ENCODE measurements at places on chromosomes 3 and 15.
A peak's percentile ranks its signal among the peaks of the same experiment; 100 is the strongest.

DNA sequence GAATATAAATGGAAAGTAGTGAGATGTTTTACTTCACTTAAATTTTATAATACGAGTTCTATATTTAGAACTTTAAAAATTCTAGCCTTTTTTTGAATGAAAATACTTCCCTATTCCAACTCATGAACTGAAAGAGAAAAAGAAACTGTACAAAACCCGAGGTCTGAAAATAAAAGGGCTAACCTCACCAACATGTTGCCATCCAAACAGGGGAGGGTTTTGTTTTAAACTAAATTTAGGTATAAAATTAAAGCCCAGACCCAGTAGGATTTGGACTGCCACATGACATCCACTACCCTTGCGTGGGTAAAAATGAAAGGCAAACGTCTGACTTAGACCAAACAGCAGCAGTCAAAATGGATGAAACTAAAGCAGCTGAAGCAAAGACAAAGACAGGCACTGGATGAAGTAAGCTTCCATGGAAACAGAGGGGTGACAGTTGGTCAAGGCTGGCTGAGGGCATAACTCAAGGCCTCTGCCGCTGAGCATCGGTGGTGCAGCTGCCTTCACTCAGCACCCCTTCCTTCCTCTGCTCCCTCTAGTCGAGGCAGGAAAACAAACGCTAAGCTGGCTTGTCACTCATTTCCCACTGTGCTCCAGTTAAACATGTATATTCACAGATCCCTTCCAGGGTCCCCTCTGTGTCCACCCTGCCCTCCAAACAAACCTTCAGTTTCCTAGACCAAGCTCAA, 58.1 kb downstream of the TM4SF4 start:
- DNase-seq: no peak

DNA sequence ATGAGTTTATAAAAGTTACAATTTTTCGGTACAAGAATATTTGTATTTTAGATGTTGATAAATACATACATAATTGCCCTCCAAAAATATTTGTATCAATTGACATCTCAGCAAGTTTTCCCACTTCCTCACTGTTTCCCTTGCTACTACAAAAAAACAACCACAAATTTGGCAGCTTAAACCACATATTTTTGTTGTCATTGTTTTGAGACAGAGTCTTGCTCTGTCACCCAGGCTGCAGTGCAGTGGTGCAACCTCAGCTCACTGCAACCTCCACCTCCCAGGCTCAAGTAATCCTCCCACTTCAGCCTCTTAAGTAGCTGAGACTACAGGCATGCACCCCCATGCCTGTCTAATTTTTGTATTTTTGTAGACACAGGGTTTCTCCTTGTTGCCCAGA, 162.8 kb upstream of the RARB start:
- no peak for DNase-seq

DNA sequence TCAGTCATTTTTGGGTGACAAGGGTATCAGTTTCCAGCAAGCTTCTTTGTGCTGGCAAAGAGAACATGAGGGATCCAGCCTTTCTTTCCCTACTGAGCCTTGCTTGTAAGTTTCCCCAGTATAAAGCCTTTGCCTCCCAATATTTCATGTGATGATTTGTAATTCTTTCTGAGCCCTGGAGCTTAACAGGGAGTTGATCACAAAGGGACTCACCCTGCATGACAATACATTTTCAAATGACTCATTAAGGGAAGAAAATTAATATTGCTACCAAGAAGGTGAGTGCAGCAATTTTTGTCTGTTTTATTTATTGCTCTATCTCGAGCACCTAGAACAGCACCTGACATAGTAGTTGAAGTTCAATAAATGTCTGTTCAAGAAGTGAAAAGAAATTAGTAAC, 27.7 kb downstream of the OXSM start:
- no peak for DNase-seq

DNA sequence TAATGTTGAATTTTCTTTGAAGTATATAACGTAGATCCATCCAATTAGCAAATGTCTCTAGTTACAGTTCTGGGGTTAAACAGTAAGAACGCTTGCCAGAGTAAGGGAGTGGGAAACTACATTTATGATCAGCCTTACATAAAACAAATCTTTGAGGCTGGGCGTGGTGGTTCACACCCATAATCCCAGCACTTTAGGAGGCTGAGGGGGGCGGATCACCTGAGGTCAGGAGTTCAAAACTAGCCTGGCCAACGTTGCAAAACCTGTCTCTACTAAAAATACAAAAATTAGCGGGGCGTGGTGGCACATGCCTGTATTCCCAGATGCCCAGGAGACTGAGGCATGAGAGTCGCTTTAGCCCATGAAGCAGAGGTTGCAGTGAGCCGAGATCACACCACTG, 50.1 kb upstream of the GATM start:
- DNase-seq: no peak

DNA sequence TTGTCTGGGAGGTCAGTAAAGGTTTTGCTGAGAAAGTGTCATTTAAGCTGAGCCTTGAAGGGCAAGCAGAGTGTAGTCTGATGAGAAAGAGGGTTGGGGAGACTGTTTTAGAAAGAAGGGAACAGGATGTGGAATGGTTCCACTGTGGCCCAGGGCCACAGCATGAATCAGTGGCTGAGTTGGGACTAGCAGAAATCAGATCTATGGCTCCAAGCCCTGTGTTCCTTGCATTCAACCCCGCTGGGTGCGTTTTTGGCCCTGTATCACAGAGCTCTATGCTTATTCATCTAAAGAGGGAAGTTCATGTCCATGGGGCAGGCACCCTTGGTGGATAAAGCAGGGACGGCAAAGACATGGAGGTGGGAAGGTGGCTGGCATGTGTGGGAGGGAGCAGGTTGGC, 151.3 kb downstream of the CACNA1D start:
- no peak for DNase-seq

DNA sequence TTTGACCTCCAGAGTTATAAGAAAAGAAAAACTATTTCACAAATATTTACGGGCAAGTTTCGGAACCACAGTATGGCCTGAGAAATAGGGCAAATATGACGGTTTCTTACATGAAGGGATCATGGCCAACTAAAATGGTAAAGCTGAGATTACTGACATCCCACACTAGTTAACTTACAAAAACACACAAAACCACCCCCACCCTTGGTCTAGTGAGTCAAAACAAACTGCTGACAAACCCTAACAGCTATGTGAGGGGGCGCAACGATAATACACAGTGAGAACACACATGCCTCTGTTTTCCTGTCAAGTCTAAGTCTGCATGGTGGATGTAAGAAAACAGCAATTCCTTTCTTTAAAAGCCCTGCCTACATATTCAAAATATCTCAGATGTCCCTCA, 32.3 kb downstream of the CBLB start:
- peak; percentile 91 for DNase-seq

DNA sequence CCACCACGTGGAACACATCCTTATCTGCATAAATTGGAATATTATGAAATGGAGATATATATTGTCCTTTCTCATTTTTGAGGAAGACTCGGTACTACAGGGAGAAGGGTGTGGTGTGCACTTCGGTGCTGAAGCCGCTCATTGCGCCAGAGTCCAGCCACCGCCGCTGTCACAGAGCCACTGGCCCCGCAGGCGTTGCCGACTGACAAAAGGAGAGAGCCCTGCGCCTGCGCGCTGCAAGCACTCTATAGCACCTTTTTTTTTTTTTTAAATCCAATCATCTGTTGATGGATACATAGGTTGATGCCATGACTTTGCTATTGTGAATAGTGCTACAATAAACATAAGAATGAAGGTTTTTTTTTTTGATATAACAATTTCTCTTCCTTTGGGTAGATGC, 130.0 kb upstream of the TBC1D5 start:
- no peak for DNase-seq

- DNase-seq: no peak
Observed at GRCh38 chr3:29285471-29286071, 4.7 kb downstream of the RBMS3 start.

- no peak for DNase-seq
Observed at GRCh38 chr15:25242166-25242879, 196.5 kb downstream of the UBE3A start.

DNA sequence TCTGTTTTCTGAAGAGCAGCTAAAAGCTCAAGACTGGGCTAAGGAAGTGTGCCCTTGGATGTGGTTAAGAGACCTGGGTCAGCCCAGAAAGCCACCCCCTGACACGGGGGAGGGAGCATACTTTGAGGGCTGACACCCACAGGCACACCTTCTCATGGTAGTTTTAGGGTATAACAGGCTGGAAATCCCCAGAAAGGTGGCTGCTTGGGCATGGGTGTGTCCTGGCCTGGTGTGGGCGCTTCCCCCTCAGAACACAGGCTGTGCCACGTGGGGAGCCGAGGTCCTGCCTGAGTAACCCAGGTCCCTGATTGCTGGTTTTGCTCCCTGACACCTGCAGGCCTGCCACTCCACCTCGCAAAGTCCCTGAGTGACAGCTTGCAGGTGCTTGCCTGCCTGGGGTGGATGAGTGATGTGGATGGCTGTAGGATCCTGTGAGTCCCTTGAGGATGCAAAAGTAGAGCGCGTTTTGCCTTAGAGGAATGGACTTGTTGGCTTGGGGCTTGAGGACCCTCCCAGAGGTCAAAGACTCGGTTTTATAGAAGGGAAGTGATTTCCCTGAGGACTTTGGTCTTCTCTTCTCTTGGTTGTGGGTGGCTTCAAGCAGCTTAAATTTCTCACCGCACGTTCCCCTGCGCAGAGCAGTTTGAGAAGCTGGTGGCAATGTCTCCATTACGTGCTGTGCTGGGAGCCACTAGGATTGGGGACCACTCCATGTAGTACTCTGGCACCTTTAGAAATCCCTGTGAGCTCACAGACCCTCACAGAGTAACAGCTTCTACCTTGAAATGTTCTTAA, 94.4 kb downstream of the DNASE1L3 start:
- no peak for DNase-seq

DNA sequence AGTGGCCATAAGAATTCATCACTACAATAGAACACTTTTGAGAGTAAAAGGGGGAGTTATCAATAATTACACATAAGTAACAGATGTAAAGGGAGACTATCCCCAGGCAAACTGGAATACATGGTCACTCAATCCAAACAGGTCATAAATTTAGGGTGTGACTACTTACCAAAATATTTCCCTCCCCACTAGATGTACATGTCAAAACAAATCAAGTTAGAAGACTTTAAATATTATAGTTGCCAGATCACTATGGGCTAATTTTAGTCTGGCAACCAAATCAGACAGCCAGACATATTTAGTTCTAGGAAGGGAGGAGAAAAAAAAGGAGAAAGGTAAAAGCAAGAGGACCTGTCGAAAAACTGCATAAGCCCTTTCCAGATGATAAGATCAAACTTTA, 23.1 kb downstream of the SLC24A5 start:
- DNase-seq: no peak

GRCh38 chr15:70690021-70690420, 73.3 kb downstream of the UACA start:
- DNase-seq: no peak

DNA sequence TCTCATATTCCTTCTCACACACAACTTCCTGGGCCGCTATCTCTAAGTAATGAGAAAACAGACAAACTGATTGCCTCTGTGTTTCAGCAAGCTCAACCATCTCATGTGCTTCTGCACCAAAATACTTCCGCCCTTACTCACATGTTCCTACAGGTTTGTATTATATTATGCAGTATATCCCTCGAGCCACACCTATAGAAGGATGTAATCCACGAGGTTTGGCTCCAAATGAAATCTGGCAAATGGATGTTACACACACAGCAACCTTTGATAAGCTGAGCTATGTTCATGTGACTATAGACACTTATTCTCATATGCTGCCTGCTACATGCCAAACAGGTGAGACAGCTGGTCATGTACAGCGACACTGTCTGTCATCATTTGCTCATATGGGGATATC, 22.6 kb downstream of the CCRL2 start:
- DNase-seq: no peak

- DNase-seq: no peak
Observed at GRCh38 chr3:112354642-112355306, 21.8 kb downstream of the CD200 start.

Measured in skeletal muscle cell (primary cell).